ENCODE measurements at places on chromosomes 11 and 22. TPM values are rescaled to one million over a fixed set of nuclear protein-coding genes. Genes with fewer than 3 reads are reported as not detected.

DNA sequence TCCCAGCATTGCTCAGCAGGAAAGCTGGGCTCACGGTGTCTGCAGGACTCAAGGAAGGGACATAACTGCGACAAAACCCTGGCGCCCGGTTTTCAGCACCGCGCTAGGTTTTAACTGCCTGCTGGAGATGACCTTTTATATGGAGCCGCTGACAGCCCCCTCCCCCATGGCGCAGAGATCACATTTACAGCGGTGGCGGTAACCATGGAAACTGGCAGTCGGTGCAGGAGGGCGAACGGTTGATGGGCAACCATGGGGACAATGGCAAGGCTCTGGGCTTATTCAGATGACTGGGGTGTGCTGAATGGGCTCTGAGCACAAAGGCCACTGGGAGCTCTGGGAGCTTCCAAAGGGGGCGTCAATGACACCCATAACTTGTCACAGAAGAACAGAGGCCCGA lies 37.2 kb downstream of the CELSR1 start:
- DNase-seq, result no peak

- no peak for DNase-seq
These were observed 3.2 kb downstream of the EHF start for GRCh38 chr11:34624069-34624468.

- peak; percentile 3 for DNase-seq
These were observed 109.3 kb upstream of the BMAL1 start for GRCh38 chr11:13168271-13168670.

KCNC1 gene
- total RNA-seq, result 5.1 TPM

POU2AF3 gene
- total RNA-seq, result not detected

Measured in umbilical cord (tissue), 2 donors.